Right ventricle myocardium inferior (tissue), 1 donor: ENCODE measurements at places on chromosomes 1 and 21.

DNA sequence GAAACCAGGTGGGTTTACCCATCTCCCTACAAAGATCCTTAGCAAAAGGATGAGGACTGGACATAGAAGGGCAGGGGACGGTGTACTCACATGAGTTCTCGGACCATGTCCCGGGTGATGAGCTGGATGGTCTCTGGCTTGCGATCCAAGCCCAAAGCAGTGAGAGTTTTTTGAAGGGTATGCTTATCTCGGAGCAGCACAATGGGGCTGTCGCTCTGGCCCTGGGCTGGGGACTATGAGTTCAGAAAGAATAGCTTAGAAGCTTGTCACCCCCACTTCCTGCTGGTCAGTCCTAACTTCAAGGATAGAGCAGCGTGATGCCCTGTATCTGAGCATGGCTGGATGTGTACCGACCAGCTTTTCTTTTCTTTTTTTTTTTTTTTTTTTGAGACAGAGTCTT lies 9.6 kb downstream of the CFAP45 start:
- DNase-seq: no peak

DNA sequence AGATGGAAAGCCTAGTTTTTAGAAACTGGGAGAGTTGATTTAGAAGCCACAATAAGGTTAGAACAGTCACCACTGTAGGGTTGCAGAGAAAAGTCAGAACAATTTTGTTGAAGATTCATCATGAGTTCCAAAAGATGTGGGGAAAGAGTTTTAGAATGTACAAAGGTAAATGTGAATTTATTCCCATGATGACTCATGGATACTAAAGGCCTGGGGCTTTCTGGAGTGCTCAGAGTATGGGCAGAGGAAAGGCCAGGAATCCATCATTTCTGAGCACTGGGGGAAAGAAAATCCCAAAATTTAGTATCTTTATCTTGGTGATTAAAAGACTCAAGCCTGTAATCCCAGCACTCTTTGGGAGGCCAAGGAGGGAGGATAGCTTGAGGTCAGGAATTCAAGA lies 17.8 kb downstream of the YBX1 start:
- no peak for DNase-seq

- no peak for DNase-seq
Observed at GRCh38 chr1:34164771-34165391, at the start of gene CSMD2. CSMD2 (minus strand) TSS chr1:34165230; CDS start chr1:34165097, 133 bp downstream.

- peak; percentile 11 for DNase-seq
Observed at GRCh38 chr1:41435570-41436178, 48.8 kb downstream of the EDN2 start.

DNA sequence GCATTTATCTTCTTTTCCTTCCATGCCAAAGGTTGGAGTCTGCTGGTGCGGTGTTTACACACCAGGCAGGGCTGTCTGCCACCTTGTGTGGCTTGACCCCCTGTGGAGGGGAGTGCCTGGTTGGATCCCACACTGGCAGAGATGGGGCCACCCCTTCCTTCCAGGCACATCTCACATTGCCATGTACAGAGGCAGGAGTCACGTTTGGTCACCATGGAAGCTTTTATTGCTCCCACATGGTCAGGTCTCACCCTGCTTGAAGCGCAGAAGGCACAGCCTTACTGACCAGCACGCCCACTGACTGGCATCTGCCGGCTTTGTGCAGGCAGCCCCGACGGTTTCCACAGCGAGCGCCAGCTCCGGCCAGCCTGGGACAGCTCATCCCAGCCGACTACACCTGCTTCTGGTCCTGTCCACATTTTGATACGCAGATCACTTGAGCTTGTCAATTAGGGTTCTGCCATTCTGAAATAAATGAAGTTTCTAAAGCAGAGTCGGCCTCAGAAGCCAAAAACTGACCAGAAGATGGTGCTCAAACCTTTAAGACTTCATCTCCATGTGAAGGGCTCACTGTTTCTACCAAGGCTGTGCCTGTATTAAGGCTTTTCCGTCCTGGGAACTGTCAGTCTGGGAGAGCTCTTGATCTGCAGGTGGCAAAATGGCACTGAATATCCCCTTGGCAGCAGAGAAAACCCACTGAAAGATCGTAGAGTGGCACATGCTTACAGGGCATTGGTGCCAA lies 35.6 kb upstream of the EPHA8 start:
- no peak for DNase-seq

DNA sequence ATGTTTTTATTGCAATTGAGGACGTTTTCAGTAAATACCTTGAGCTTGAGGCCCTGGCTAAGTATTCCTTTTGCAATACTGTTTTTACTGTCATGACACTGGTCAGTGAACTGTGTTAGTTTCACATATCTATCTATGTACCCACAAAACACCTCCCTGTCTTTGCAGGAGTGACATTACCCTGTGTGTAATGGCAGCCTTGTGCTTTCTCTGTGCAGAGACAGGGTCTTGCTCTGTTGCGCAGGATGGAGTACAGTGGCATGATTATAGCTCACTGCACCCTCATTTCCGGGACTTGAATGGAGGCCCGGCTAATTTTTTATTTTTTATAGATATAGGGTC lies 8.9 kb downstream of the YBX1 start:
- no peak for DNase-seq

DNA sequence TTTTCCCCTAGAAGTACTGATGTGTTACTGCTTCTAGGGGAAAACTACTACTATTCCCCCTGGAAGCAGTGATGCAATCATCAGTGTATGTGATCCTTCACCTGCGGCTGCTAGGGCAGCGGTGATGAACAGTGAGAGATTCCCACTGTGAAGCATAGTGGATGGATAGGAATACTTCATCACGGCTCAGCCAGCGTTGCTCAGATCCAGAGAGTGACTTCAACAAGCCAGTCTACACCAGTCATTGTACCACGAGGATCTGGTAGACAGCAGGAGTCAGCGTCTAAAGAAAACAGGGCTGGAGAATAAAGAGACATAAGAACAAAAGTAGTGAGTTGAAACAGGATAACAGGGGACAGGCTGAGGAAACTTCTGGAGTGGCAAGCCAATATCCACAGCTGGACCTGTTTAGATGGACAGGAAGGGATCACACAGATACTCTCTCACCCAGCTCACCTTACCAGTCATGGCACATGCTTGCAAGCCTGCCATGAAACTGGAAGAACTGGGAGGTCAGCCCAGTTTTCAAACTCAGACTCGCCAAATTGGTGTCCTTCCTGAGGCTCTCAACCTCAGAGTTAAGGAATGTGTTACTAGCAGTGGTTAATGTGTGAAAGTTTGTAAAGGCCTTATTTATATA lies 42.4 kb upstream of the LRRC52 start:
- DNase-seq: no peak

GRCh38 chr1:221873673-221874072 lies 131.8 kb upstream of the DUSP10 start:
- no peak for DNase-seq

DNA sequence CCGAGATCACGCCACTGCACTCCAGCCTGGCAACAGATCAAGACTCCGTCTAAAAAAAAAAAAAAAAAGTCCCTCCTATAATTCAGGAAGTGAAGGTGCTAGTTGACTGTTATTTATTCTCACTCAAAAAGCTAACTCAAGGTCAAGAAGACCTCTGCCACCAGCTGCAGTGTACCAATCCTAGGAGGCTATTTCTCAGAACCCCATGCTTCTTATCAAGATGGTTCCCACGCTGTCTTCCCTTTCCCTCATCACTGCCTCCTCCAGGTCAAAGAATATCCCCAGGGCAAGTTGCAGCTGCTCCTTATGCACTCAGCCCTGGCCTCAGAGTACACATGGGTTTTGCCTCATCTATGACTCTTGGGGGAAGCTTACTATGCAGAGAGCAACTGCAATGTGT lies 53.6 kb downstream of the RERE start:
- no peak for DNase-seq

DNA sequence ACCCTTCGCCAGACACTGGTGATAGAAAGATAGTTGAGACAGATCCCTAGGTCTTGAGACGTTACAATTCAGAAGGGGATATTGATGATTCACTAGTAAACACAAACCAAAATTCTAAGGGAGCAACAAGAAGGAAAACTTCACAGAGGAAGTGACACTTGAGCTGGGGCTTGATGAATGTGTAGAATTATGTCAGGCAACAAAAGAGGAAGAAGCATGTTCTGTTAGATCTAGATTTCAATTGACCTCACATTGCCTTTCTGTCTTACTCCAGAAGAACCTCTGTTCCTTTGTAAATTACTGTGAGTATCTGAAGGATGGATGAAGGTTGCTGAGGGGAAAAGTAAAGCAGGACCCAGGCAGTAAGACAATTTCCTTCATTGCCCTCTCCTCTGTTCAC lies 328.2 kb downstream of the KCTD3 start:
- no peak for DNase-seq

GRCh38 chr1:29461115-29461739 lies 224.9 kb downstream of the PTPRU start:
- DNase-seq: peak; percentile 9

- DNase-seq: no peak
Observed at GRCh38 chr1:245131026-245131393, 23.8 kb upstream of the KIF26B start.

DNA sequence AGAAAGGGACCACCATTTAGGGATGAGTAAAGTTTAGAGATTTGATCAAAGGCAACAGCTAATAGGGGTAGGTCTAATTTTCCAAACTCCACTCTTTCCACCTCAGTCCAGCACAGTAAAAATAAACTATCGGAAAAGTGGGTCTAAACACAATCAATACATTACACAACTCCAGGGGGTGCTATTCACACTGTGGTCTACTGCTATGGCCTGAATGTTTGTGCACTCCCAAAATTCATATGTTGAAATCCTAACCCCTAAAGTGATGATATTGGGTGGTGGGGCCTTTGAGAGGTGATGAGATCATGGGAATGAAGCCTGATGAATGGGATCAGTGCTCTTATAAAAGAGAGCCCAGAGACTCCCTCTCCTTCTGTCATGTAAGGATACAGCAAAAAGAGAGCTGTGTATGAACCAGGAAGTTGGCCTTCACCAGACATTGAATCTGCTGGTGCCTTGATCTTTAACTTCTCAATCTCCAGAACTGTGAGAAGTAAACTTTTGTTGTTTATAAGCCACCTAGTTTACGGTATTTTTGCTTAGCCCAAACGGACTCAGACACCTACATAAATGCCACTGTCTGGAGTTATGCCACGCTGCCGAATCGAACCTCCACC lies 193.9 kb downstream of the OMA1 start:
- no peak for DNase-seq

DNA sequence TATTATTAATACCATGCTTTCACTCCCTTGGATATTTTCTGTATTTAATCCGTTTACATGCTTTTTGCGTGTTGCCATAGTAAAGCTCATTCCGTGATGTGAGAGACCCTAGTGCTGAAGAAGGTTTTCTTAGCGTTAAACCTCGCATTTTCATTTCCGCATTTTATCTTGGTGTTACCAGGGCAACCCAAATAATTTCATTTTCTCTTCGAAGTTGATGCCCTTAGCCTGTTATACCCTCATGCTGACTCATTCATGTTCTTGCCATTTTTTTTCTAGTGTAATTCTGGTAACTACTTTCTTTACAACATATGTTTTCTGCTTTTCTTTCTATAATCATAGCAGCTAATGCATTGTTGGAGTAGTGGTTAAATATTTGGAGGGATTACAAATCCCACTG lies 37.2 kb downstream of the LRRC8C start:
- no peak for DNase-seq

DNA sequence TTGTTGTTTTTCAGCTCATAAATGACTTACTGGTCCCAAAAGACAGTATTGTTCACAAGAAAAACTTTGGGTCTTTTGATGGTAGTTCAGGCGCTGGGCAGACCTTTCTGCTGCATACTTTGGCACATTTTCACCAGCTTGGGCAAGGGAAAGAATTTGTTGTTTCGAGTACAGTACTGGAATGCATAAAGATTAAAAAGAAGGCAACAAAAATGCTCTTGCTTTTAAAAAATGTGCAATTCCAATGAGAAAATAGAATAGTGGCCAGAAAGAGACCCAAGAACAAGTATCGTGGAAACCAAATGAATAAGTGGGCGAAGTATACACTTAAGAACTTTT lies 56.0 kb downstream of the CLIC6 start:
- DNase-seq: no peak

- DNase-seq: peak; percentile 85
Observed at GRCh38 chr1:111990878-111991718, 1.6 kb upstream of the KCND3 start.

DNA sequence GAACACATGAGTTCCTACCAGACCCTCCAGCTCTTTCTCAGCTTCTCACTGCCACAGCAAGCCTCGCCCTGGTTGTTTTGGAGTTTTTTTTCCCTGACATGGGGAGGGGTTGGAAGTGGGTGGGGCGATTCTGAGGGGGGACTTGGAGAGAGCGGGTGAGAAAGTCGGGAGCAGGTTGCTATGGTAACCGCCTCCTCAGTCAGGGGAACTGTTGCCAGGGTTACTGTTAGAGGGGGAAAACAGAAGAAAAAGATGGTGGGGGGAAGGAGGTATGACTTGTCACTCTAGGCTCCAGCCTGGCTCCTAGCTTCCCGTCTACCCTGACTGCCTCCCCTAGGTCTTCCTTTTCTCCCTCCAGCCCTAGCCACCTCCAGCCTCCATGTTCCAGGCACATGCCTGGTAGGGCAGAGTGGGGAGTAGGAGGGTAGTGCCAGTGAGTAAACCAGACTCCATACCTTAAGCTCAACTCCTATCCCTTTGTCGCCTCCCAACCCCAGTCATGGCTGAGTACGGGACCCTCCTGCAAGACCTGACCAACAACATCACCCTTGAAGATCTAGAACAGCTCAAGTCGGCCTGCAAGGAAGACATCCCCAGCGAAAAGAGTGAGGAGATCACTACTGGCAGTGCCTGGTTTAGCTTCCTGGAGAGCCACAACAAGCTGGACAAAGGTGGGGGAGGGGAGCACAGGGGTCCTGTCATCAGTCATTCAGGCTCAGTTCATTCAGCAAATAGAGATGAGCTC lies 6.0 kb downstream of the PEA15 start:
- DNase-seq: no peak

DNA sequence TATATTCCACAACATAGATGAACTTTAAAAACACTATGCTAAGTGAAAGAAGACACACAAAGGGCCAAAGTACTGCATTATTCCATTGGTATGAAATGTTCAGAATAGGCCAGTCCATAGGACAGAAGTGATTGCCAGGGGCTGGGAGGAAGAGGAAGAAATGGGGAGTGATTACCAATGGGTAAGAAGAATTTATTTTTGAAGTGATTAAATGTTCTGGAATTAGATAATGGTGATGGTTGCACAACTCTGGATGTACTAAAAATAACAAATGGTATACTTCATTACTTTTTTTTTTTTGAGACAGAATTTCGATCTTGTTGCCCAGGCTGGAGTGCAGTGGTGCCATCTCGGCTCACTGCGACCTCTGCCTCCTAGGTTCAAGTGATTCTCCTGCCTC lies 61.7 kb downstream of the CHD5 start:
- DNase-seq: no peak

DNA sequence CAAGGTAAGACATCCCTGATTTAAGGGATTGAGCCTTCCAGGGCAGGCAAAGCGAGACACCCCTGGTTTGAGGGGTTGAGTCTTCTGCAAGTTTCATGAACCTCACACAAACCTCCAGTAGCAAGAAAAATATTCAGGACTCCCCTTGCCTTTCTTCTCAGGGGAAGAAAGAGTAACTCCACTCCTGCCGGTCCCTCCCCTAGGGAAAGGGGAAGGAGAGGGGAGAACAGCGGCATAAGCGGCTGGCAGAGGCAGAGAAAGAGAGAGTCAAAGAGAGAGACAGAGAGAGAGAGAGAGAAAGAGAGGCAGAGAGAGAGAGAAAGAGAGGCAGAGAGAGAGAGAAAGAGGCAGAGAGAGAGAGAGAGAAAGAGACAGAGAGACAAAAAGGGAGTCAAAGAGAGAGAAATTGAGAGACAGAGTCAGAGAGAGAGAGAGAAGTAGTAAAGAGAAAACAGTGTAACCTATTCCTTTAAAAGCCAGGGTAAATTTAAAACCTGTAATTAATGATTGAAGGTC lies 29.5 kb upstream of the CBR3 start:
- DNase-seq: no peak

- no peak for DNase-seq
Observed at GRCh38 chr1:66947267-66947666, 22.5 kb downstream of the MIER1 start.
